Endothelial cell of umbilical vein (primary cell): ENCODE measurements at places on chromosomes 1 and 21. TPM values are rescaled to one million over a fixed set of nuclear protein-coding genes. Genes with fewer than 3 reads are reported as not detected.

GRCh38 chr1:199706826-199707606, 320.5 kb upstream of the NR5A2 start:
- H3K4me3 ChIP-seq = no peak overlapping the region
- H3K4me1 ChIP-seq = no peaks in the 10 kb centered on the region
- no peak overlapping the region for H3K27ac ChIP-seq

DNA sequence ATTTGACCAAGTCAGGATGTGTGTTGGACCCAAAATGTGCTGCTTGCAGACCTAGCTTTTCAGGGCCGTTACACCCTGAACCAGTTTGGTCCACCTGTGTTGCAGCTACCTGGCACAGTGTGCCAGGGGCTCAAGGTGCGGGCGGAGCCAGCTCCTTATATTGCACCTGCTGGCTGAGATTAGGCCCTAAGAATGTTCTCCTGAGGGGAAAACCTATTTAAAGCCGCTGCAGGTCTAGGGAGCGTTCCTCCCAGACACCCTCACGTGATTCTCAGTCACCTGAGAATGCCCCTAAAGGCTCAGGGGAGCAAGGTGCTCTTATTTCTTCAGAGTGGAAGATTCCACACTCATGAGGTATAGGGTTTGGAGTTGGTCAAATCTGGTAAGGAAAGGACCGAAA, 12.0 kb downstream of the GSTM3 start:
- no peak for DNase-seq
- no peak overlapping the region for H3K27ac ChIP-seq
- H3K36me3 ChIP-seq = no peaks in the 10 kb centered on the region
- H3K27me3 ChIP-seq = peaks cover 9% of the 10 kb centered on the region

- H3K4me1 ChIP-seq = peaks cover 11% of the 10 kb centered on the region
- no peak for DNase-seq
- H3K27ac ChIP-seq = no peak overlapping the region
- no peaks in the 10 kb centered on the region for H3K36me3 ChIP-seq
Observed at GRCh38 chr1:27626031-27626935, 8.7 kb downstream of the FGR start.

DNA sequence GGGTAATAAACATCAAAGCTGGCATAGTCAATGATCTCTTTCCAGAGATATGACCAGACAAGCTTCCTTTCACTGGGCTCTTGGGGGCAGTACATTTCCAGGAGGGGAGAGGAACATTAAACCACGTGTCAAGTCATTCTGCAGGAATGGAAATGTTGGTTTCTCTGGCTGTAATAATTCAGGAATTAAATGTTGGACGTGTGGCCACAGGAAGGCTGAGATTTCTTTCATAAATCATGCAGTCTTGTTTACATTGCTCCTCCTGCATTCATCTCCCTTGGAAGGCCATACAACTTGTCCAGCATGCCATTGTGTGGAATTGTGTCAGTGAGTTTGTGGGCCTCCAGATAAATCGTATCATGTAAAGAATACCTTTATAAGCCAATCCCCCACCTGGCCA, 259.2 kb downstream of the ADGRL2 start:
- DNase-seq = no peak
- no peaks in the 10 kb centered on the region for H3K36me3 ChIP-seq
- no peak overlapping the region for H3K27ac ChIP-seq
- no peaks in the 10 kb centered on the region for H3K4me1 ChIP-seq
- no peak overlapping the region for H3K4me3 ChIP-seq

- no peak overlapping the region for H3K4me3 ChIP-seq
- H3K27ac ChIP-seq = no peak overlapping the region
- DNase-seq = no peak
Observed at GRCh38 chr1:175319912-175320230, 127.3 kb upstream of the KIAA0040 start.

GRCh38 chr21:33897098-33897497, 18.5 kb downstream of the ATP5PO start:
- no peaks in the 10 kb centered on the region for H3K27me3 ChIP-seq
- H3K4me3 ChIP-seq = no peak overlapping the region
- no peak for DNase-seq
- H3K27ac ChIP-seq = no peak overlapping the region
- no peaks in the 10 kb centered on the region for H3K36me3 ChIP-seq

- no peak overlapping the region for H3K27ac ChIP-seq
- no peak for DNase-seq
- H3K4me1 ChIP-seq = no peaks in the 10 kb centered on the region
- H3K4me3 ChIP-seq = no peak overlapping the region
- no peaks in the 10 kb centered on the region for H3K27me3 ChIP-seq
Observed at GRCh38 chr1:183528577-183528976, 56.3 kb downstream of the SMG7 start.

- no peaks in the 10 kb centered on the region for H3K36me3 ChIP-seq
- H3K4me1 ChIP-seq = peaks cover 25% of the 10 kb centered on the region
- DNase-seq = no peak
- no peak overlapping the region for H3K27ac ChIP-seq
- no peak overlapping the region for H3K4me3 ChIP-seq
Observed at GRCh38 chr1:94736549-94736948, 83.6 kb upstream of the SLC44A3 start.

DNA sequence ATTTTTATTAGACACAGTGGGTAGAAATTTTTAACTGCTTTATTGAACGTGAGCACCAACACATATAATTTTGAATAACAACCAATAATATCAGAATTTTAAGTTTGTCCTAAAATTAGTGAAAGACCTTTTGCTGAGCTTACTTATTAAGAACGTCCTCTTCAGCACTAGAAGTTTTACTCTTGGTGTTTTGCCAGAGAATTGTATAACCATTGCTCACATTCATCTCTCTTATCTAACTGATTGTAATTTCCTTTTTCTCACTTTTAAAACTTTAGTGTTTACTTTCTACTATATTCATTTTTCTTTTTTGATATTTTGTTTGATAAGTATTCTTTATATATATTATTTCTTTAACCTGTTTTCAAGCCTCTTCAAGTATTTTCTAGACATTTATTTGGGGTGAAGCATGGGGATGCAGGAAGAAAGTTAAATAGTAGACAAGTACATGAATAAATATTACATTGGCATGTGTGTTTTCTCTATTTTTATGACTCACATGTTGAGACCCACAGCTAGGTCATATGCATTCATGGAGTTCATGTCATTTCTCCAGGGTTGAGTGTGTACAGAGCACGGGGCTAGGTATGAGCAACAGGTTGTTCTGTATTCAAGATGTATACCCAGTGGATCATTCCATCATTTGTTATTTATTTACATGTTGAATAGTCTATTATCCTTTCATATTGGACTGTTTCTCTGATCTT, 90.6 kb downstream of the ATP6V1G3 start:
- H3K27me3 ChIP-seq = no peaks in the 10 kb centered on the region
- no peaks in the 10 kb centered on the region for H3K36me3 ChIP-seq
- H3K27ac ChIP-seq = peak overlapping the region; percentile 60
- peak; percentile 86 for DNase-seq
- peaks cover 32% of the 10 kb centered on the region for H3K4me1 ChIP-seq

- no peaks in the 10 kb centered on the region for H3K27me3 ChIP-seq
- DNase-seq = peak; percentile 77
- no peaks in the 10 kb centered on the region for H3K36me3 ChIP-seq
Observed at GRCh38 chr1:198123133-198123532, 33.7 kb upstream of the NEK7 start.

- H3K4me1 ChIP-seq = no peaks in the 10 kb centered on the region
- H3K36me3 ChIP-seq = no peaks in the 10 kb centered on the region
- H3K4me3 ChIP-seq = no peak overlapping the region
- H3K27me3 ChIP-seq = no peaks in the 10 kb centered on the region
Observed at GRCh38 chr1:116766616-116767469, 12.6 kb downstream of the CD2 start.

DNA sequence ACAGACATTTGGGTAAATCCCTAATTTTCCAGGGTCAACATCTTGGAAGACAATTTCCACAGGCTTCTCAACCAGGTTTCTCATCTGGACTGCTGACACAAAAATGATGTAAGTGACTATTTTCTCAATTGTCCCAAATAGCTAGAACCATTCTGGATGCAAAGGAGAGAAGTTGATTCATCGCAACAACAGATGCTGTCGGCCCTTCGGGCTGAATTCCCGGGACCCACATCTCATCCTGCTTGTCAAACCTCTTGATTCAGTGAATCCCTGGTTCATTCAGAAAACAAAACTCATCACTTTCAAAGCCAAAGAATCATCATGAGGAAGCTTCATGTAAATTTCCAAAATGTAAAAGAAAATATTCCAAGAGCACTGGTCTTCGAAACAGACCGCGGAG, 251.8 kb downstream of the NPHP4 start:
- H3K27me3 ChIP-seq = no peaks in the 10 kb centered on the region
- H3K4me3 ChIP-seq = no peak overlapping the region
- no peak for DNase-seq
- H3K4me1 ChIP-seq = no peaks in the 10 kb centered on the region
- no peaks in the 10 kb centered on the region for H3K36me3 ChIP-seq
- no peak overlapping the region for H3K27ac ChIP-seq

GRCh38 chr21:39908265-39908923, 41.2 kb downstream of the PCP4 start:
- no peak overlapping the region for H3K27ac ChIP-seq
- no peaks in the 10 kb centered on the region for H3K36me3 ChIP-seq
- DNase-seq = no peak
- H3K4me1 ChIP-seq = no peaks in the 10 kb centered on the region
- H3K27me3 ChIP-seq = no peaks in the 10 kb centered on the region

DNA sequence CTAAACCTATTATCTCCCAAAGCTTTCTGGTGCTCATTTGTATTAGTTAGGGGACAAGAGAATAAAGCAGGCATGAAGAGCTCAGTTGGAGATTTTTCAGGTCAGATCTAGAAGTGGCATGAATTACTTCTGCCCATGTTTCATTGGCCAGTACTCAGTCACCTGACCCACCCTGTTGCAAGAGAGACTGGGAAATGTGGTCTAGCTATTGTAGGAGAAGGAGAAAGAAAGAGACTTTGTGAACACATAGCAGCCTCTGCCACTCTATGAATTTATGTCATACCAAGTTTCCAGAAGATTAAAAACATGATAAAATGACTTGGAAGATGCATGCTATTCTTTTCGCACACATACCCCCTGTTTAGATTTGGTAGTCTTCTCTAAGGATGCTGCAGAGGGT, 302.3 kb upstream of the RUNX1 start:
- H3K36me3 ChIP-seq = no peaks in the 10 kb centered on the region
- no peak overlapping the region for H3K27ac ChIP-seq
- no peak overlapping the region for H3K4me3 ChIP-seq
- no peaks in the 10 kb centered on the region for H3K27me3 ChIP-seq
- no peak for DNase-seq

DNA sequence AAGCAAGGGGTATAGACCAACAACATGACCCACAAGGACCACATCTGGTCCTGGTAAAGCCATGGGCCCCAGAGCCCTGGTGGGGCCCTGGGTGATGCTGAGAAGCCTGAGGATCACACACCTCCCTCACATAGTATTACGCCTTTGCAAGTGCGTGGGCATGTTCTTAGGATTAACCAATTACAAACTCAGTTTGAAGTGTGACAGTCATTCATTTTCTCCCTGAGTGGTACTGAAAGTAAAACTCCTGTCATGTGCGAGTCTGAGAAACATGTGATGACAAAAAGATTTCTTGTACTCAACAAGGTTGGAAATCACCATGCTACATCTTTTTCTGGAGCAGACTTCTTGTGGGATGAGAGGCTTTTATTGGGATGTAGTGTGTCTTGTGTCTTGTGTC, 315.3 kb upstream of the DUSP10 start:
- H3K27me3 ChIP-seq = no peaks in the 10 kb centered on the region
- no peak for DNase-seq
- no peak overlapping the region for H3K4me3 ChIP-seq
- H3K27ac ChIP-seq = no peak overlapping the region
- no peaks in the 10 kb centered on the region for H3K4me1 ChIP-seq

- no peak for DNase-seq
- no peaks in the 10 kb centered on the region for H3K36me3 ChIP-seq
- no peaks in the 10 kb centered on the region for H3K4me1 ChIP-seq
- no peaks in the 10 kb centered on the region for H3K27me3 ChIP-seq
- H3K27ac ChIP-seq = no peak overlapping the region
- no peak overlapping the region for H3K4me3 ChIP-seq
Observed at GRCh38 chr1:228860911-228861831, 125.9 kb downstream of the RHOU start.

DNA sequence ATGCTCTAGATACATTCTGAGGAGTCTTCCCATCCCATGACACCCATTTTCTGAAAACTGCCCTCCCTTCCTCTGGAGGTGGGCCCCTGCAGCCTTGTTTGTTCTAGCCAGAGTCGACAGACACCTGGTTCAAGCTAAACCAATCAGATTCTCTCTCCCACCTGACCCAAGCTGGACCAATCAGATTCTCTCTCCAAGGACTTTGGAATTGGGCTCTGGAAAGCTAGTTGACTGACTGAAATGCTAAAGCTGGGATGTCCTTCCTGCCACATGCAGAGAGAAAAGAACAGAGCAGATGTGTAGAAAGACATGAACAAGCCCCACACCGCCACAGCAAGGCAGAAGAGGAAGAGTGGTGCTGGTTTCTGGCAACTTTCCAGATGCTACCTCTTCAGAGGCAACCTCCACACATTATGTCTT, 24.6 kb downstream of the ASAP3 start:
- H3K27ac ChIP-seq = no peak overlapping the region
- no peak overlapping the region for H3K4me3 ChIP-seq
- no peak for DNase-seq
- no peaks in the 10 kb centered on the region for H3K4me1 ChIP-seq
- H3K27me3 ChIP-seq = peaks cover 3% of the 10 kb centered on the region
- no peaks in the 10 kb centered on the region for H3K36me3 ChIP-seq

GRCh38 chr1:170520601-170521000, 11.4 kb upstream of the GORAB start:
- no peak overlapping the region for H3K4me3 ChIP-seq
- H3K27me3 ChIP-seq = no peaks in the 10 kb centered on the region
- H3K36me3 ChIP-seq = no peaks in the 10 kb centered on the region
- H3K4me1 ChIP-seq = no peaks in the 10 kb centered on the region

DNA sequence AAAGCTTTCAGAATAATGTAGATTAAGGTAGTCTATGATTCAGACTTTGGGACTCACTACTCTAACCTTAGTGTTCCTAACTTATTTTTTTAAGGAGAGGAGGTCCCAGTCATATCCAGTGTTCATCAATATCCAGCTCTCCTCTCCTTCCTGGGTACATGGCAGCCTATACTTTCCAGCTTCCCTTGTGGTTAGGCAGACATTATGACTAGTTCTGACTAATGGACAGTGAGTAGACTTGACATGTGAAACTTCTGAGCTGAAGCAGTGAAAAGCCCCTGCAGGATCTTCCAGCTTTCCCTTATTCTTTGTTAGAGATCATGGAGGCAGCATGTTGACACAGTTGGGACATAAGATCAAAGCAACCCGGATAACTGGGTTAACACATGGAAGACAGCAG, 144.2 kb downstream of the PTPRU start:
- H3K27me3 ChIP-seq = no peaks in the 10 kb centered on the region
- H3K4me3 ChIP-seq = no peak overlapping the region
- H3K27ac ChIP-seq = no peak overlapping the region
- peaks cover 18% of the 10 kb centered on the region for H3K4me1 ChIP-seq
- no peak for DNase-seq
- H3K36me3 ChIP-seq = no peaks in the 10 kb centered on the region

Gene HMGCS2
- not detected in 2 replicates for total RNA-seq

Gene CELA3B
- 0.48 TPM in 1 of 2 replicates, not detected in the other for total RNA-seq

Gene SIM2
- total RNA-seq = not detected in 2 replicates

Gene EVA1B
- total RNA-seq = 63.2 and 64.7 TPM in 2 replicates

Gene ANGPTL7
- not detected in 2 replicates for total RNA-seq

Gene CR1
- total RNA-seq = not detected in 2 replicates

Gene SPRR2G
- not detected in 2 replicates for total RNA-seq

Gene CENPF
- 66.2 and 72.9 TPM in 2 replicates for total RNA-seq

Gene MSH4
- total RNA-seq = 0.09 and 0.29 TPM in 2 replicates

Gene C1orf50
- 4.0 and 7.4 TPM in 2 replicates for total RNA-seq
